CD4-positive, alpha-beta T cell treated with Interferon gamma for 1 hour (primary cell): ENCODE measurements at places on chromosomes 4 and X.

DNA sequence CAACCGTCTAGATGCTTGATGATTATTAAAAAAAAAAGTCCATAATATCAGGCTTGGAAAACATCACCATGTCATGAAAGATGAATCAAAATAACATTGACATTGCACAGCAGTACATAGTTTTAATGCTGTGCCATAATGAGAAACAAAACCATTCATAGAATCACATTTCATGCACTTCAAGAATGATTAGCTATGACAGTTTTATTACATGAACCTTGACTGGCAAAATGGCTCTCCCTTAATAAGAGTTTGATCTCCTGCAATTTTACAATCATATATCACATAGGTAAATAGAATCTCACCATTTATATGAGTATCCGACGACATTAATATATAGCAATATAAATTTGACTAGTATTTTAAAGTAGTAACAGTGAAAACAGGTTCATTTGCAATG, 49.8 kb downstream of the TECRL start:
- no peak for DNase-seq

GRCh38 chr4:172153719-172154118, 340.5 kb downstream of the GALNTL6 start:
- no peak for DNase-seq

GRCh38 chrX:12153317-12153716, 15.0 kb downstream of the FRMPD4 start:
- no peak for DNase-seq

- no peak for DNase-seq
These were observed 207.0 kb upstream of the TBL1X start for GRCh38 chrX:9257718-9258420.

DNA sequence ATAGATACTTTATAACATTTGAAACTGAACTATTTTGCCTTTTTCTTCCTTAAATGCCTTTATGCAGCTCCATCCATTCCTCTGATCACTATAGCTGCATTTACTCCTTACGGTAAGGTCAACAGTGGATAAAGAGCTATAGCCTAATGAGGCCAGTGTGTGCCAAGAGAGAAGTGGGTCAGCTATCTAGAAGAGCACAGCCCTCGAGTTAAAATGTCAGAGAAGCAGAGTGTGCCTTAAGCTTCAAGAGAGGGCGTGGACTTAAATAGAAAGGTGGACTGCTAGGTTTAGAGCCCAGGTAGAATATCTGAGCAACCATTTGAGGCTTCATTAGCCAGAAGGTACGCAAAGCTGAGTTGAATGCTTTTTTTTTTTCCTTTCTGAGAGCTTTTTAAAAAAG, 347.4 kb downstream of the BMPR1B start:
- no peak for DNase-seq
